ENCODE measurements at places on chromosomes 5 and 9.

GRCh38 chr5:38258319-38259061 lies at the start of gene EGFLAM:
Gene EGFLAM, plus strand, starts transcription at chr5:38258559. Its CDS starts 196 bp downstream, at chr5:38258755.
- no peak for DNase-seq

GRCh38 chr9:123631862-123632261 lies 275.9 kb downstream of the CRB2 start:
- DNase-seq = no peak

GRCh38 chr5:117954331-117954730 lies 1034.0 kb downstream of the DTWD2 start:
- DNase-seq = no peak

DNA sequence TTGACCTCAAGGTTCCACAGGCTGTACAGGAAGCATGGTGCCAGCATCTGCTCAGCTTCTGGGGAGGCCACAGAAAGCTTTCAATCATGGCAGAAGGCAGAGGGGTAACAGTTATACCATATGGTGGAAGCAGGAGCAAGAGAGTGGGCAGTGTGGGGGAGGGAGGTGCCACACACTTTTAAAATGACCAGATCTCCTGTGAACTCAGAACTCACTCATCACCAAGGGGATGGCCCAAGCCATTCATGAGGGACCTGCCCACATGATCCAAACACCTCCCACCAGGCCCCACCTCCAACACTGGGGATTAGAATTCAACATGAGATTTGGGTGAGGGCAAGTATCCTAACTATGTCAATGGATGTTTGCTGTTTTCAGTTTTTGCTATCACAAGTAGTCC lies 16.2 kb downstream of the CYFIP2 start:
- DNase-seq = no peak

DNA sequence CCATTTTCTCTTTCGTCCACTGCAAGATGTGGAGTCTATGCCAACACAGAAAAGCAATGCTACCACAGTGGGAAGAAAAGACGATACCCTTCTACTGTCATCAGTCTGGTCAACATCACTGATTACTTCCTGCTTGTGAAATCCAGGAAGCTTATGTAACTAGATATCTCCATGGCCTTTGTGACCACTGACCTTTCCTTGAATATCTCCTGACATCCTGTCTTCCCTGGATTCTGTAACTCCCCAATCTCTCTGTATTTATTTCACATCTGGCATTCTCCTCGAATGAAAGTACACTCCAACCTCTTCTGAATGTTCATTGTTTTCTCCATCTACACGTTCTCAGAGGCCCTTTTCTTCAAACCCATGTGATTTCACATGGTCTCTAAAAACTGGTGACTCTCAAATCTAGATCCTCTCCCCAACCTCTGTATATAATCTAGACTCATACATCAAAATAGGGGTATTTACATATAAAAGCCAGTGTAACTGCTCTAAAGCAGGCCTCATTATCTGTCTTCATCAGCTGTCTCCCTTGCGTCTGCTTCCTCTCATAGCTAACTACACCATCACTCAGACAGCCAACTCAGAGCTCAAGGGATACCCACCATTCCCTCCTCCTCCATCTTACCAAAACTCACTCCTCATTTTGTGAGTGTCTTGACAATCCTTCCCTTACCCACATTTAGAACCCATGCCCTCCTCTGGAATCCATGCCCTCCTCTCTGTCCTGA lies 156.8 kb downstream of the SEMA5A start:
- DNase-seq = no peak

DNA sequence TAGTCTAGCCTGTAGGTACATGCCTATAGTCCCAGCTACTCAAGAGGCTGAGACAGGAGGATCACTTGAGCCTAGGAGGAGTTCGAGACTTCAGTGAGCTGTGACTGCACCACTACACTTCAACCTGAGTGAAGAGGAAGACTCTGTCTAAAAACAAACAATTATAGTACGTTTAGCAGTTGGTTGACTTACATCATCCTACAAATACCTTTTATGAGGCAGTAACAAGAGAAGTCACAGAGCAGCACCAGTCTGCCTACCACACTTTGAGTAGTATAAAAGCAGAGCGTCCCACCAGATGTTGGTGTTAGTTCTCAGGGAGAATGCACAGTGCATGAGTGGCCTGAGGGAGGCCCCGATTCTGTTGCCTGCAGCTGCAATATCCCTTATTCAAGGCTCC lies 16.1 kb downstream of the ZFR start:
- no peak for DNase-seq

DNA sequence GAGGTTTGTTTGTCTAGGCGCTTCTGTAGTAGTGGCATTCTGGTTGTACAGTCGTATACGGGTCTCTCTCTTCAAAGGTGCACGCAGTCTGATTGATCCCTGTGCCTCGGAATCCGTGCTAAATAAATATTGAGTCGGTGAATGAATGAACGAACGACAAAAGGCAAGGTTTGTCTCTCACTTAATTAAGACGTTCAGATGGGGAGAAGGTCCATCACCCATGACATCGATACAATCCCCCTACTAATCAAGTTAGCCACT lies 500 bp upstream of the CREBRF start:
- peak; percentile 3 for DNase-seq

- no peak for DNase-seq
These were observed 746 bp downstream of the STRBP start for GRCh38 chr9:123267481-123268198.

- no peak for DNase-seq
These were observed 184.9 kb downstream of the SEC61B start for GRCh38 chr9:99406939-99407338.

- DNase-seq = no peak
These were observed 22.9 kb downstream of the LIFR start for GRCh38 chr5:38533286-38534155.

DNA sequence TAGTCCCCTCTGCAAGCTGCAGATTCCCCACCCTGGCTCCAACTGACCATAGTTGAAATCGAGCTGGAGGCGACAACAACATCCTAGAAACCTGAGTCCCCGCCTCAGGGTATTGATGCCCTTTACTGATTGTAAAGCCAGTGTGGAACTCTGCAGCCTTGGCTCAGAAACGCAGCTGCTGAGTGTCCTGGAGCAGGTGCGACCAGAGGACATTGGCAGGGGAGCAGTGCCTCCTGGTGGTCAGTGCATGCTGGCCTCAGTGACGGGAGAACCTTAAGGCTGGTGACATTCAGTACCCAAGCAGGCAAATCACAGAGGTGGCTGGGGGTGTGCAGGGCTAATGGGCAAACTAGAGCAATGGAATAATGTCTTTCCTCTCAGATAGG lies 20.4 kb upstream of the ZNF354B start:
- DNase-seq = no peak

GRCh38 chr5:32263684-32264083 lies 49.1 kb downstream of the MTMR12 start:
- DNase-seq = no peak

GRCh38 chr9:120066315-120066714 lies 513.7 kb downstream of the CDK5RAP2 start:
- DNase-seq = no peak

- no peak for DNase-seq
These were observed 139.4 kb downstream of the EFNA5 start for GRCh38 chr5:107531308-107531707.

GRCh38 chr9:93686127-93686879 lies 109.9 kb downstream of the PHF2 start:
- DNase-seq = no peak

- DNase-seq = no peak
These were observed 16.7 kb upstream of the SLC25A51 start for GRCh38 chr9:37920471-37921167.

DNA sequence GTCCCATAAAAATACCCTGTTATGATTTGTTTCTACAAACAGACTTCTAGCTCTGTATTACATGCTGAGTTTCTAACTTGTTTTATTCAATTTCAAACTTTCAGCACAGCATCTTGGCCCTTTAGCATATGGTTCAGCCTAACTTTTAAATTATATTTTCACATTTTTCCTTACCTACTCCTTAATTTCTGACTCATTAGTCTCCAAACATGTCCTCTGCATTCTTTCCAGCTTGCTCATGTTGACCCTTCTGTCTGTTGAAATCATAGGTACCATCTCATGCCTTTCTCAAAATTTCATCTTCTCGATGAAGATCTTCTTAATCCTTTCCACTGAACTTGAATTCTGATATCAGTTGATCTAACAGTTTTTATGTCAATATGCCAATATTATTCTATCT lies 200.9 kb upstream of the RIOK2 start:
- DNase-seq = no peak

DNA sequence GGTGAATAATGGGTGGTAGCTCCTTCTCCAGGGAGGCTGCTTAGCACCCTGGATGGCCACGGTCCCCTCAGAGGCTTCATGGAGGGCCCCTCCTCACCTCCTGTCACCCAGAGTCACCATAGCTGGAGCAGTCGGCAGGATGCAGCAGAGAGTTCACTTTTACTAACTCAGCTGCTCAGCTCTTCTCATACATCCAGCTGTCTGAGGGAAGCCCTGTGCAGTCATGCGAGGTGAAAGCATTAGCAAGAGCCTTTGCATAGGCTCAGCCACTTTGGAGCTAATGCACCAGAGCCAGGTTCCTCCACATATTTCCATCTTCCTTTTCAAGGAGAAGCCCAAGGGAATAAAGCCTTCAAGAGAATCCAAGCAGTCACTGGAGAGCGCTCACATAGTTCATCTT lies 499.2 kb downstream of the BNC2 start:
- DNase-seq = no peak

DNA sequence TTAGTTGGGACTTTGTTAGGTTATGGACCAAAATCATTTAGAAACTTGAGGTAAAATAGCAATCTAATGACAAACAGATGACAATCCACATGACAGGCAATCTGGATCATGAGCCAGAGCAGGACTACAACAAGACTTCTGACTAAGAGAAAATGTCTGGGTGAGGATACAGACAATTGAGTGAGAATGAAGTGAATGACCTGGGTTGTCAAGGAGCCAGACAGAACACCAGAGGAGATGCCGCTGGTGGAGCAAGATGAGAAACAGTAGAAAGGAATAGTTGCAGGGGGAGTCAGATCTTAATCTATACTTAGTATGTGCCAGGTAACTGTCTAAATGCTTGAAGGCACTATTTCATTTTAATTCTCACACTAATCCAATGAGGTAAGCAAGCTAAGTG lies 277.8 kb downstream of the PRELID2 start:
- no peak for DNase-seq

All from urinary bladder (tissue), 4 donors.